Stimulated activated CD4-positive, alpha-beta T cell treated with anti-CD3 and anti-CD28 coated beads, Interleukin-12 subunit alpha, Interleukin-12 subunit beta, amount 100 ng/mL, for 24 hours (primary cell): ENCODE measurements at places on chromosomes 1 and 21.

- DNase-seq: no peak
Observed at GRCh38 chr1:233735847-233736246, 121.9 kb downstream of the KCNK1 start.

DNA sequence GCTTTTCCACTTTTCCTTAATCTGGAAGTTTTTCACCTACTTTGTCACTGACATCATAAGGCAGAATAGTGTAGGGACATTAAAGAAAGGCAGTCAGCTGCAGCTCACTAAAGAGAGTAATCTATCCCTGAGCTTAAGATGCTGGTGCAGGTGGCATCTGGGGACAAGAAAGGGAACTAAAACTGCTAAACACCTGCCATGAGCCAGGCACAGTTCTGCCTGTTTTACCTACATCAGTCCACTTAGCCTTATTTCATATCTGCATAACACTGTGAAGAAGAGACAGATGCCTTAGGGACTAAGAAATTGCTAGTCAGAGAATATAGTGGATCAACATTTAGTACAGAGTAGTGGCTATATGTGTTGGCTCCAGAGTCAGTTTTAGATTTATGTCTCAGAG is 88.1 kb downstream of the GPATCH2 start:
- no peak for DNase-seq

GRCh38 chr1:75265792-75266191 is 131.6 kb downstream of the LHX8 start:
- DNase-seq: no peak

- DNase-seq: no peak
Observed at GRCh38 chr1:223771814-223772770, 59.8 kb downstream of the CAPN2 start.

GRCh38 chr1:157770442-157771043 is 6.4 kb downstream of the FCRL2 start:
- DNase-seq: no peak

- no peak for DNase-seq
Observed at GRCh38 chr1:226921504-226921903, 18.6 kb upstream of the COQ8A start.

- DNase-seq: no peak
Observed at GRCh38 chr21:36589352-36589971, 109.5 kb upstream of the SIM2 start.

DNA sequence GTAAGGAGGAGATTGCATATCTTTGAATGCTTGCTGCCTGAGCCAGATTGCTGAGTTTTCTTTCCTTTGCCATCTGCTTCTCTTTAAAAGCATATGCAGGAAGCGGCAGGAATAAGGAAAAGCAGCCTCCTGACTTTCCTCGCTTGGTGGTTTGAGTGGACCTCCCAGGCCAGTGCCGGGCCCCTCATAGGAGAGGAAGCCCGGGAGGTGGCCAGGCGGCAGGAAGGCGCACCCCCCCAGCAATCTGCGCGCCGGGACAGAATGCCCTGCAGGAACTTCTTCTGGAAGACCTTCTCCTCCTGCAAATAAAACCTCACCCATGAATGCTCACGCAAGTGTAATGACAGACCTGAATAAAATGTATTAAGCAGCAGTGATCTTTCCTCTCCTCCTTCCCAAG is 1.5 kb downstream of the CORT start:
- DNase-seq: no peak

DNA sequence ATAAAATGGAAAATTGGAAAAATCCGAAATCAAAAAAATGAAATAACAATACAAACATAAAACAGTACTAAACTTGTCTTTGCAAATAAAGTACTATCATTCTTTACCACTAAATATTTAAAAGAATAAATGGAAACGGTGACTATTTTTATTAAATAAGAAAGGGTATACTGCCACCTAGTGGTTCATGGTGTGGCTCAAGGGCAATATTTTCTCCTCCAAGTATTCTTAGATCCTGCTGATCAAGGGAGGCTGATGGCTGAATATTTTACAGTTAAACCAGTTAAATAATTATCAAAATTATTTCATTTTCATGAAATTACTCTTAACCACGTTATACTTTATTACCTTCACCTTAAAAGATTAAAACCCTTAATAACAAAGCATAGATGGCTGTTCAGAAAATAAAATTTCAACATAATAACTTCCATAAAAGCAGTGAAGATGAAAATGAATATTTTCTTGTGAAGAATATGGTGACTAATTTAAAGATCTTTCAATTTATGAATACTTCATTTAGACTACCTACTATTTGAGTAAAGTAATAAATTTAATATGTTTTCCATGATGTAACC is 1793.9 kb downstream of the NCAM2 start:
- peak; percentile 3 for DNase-seq

GRCh38 chr1:232084584-232085223 is 458.1 kb downstream of the DISC1 start:
- DNase-seq: no peak

DNA sequence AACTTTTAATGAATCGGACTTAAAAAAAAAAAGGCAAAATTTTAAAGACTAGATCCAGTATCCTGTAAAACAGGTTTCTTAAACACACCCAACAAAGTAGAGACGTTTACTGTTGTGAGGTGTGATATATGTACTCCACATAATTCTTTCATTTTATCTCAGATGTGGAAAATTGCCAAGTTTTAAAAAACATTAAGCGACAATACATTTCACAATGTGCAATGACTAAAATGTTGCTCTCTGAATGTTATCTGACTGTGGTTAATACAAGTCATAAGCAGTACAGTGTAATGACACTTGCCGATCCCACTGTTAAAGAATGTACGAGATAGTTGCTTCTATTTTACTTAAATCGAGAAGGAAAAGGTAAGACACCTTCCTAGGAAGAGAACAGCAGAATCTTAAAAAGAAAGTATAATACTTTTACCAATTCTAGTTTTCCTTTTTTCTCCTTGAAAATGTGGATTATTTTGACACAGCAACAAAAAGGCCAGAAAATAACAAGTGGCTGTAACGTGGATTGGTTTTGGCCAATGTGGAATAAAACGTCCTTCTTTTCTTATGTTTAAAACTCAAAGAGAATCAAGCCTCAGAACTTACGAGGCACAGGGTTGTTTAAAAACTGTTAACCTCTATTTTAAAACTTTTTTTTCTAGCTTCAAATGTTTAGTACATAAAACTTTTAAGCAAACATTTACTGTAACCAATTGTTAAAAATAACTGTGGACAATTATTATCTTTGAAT is 51.4 kb downstream of the TP53BP2 start:
- DNase-seq: no peak

DNA sequence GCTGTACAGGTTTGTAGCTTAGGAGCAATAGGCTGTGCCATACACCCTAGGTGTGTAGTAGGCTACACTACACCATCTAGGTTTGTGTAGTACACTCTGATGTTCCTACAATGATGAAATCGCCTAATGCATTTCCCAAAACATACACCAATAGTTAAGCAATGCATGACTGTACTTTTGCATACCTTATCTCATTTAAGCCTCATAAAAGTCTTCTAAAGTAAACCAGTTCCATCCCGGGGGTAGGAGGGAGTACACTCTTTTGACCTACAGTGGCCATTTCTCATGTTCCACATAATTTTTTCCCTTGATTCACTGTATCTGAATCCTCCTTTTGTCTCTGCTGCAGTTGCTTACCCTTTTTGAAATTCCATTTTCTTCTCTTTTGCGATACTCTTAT is 12.2 kb downstream of the TRMT13 start:
- no peak for DNase-seq

DNA sequence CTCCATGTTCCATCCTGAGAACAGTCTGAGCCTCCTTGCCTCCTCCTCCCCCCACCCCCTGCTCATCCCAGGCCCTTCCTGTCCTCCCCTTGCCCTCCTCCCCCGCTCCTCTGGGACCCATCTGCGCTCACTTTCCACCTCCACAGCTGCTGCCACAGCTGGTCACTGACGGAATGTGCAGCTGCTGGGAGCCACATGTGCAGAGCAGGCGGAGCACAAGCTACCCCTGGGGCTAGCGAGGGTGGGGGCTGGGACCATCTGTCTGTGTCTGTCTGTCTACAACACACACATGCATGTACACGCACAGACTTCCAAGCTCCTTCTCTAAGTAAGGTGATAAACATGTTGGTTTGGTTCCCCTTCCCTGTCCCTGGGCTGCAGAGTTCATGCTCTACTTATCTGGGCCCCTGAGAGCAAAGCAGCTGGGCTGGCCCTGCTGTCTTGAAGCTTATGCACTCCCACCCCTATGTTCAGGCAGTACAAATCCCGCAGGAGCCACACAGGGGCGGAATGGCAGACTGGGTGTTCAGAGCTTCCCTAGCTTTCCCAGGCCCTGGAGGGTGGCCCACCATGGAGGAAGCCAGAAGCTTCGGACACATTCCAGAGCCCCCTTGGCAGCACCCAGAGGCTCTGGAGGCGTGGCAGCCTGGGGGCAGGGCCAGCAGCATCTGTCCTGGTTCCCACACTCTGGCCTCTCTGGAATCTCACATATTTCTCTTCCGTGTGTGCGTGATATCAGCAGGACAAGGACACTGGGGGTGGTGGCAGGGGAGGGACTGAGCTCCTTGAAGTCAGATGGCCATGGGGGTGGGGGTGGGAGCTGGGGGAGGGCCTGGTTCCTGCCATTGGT is 7.0 kb upstream of the HEYL start:
- DNase-seq: no peak

- DNase-seq: peak; percentile 17
Observed at GRCh38 chr1:16026723-16027484, 5.1 kb downstream of the CLCNKA start.

- DNase-seq: no peak
Observed at GRCh38 chr21:31190516-31190915, 152.2 kb upstream of the KRTAP19-8 start.

DNA sequence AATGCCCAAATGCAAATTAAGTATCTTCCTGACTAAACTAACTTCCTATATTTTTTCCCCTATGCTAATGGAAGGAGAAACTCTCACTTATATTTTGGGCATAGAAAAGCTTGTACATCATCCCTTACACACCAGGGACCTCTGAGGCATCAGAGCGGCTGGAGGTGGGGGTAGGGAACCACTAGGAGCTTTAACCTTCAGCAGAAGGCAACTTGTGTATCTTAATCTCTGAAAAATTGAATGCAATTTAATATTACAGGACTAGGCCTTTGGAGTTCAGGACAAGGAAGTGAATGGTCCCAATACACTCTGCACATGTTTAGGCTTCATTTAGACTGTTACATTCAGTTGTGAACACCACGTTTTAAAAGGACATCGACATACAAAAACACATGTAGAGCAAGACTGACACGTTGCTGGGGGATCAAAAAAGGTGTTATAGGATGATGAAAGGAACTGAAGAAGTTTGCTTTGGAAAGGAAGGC is 85.9 kb downstream of the NAV1 start:
- DNase-seq: no peak

DNA sequence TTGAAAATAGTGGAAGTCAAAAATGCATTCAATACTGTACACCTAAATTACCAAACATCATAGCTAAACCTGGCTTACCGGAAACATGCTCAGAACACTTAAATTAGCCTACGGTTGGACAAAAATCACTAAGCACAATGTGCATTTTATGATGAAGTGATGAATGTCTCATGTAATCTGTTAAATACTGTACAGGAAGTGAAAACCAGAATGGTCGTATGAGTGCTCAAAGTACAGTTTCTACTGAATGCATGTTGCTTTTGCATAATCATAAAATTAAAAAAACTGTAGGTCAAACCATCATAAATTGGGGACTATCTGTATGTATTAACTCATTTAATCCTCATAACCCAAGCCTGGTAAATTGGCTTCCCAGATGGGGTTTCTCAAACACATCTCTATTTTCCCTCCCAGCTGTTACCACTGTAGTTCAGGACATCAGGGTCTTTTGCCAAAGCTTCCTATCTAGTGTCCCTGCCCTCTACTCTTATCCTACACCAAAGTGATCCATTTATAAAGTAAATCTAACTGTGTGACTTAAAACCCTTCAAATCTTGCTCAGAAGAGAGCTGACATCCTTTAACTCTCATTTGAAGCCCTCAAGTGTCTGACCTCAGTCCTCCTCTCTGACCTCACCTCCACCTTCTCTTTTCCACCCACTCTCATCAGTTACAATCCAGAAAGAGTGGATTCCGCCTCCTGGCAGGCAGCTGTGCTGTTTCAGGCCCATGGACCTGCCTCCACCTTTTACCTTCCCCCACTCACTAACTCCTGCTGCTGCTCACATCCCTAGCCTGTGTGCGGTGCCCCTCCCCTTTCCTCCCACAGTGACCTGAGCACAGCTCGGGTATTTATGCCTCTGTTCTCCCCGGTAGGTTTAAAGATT is 356.4 kb upstream of the ST6GALNAC5 start:
- DNase-seq: no peak

- no peak for DNase-seq
Observed at GRCh38 chr21:28832013-28832714, 160.5 kb downstream of the LTN1 start.

DNA sequence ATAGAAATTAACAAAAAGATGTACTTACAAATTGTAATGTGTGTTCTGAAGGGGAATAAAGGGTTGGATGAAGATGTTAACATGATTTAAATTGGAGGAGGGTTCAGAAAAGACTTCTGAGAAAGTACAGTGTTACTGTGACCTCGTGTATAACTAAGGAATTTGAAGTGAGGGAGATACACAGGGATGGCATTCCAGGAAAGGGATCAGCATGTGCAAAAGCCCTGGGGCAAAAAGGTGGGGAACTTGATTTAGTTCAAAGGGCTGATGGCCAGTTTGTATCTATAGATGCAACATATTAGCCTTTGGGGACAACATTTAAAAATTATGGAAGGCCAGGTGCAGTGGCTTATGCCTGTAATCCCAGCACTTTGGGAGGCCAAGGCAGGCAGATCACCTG is 33.3 kb upstream of the DEGS1 start:
- no peak for DNase-seq
